ENCODE measurements at places on chromosomes 3 and 15.

DNA sequence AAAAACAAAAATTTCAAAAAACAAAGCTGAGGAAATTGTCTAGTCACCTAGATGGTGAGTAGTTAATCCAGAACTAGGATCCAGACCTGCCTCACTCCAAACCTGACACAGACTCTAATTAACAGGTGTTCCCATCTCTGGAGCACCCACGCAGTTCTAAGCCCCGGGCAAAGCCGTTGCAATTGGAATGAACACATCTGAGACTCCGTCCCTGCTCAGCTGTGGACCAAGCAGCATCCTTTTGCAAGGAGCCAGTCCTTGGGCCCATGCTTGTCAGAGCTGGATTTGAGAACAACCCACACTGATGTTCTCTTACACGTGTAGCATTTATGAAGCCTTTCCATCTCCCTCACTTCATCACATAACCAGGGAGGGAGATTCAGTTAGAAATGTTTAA is 54.8 kb downstream of the LMCD1 start:
- DNase-seq = no peak

DNA sequence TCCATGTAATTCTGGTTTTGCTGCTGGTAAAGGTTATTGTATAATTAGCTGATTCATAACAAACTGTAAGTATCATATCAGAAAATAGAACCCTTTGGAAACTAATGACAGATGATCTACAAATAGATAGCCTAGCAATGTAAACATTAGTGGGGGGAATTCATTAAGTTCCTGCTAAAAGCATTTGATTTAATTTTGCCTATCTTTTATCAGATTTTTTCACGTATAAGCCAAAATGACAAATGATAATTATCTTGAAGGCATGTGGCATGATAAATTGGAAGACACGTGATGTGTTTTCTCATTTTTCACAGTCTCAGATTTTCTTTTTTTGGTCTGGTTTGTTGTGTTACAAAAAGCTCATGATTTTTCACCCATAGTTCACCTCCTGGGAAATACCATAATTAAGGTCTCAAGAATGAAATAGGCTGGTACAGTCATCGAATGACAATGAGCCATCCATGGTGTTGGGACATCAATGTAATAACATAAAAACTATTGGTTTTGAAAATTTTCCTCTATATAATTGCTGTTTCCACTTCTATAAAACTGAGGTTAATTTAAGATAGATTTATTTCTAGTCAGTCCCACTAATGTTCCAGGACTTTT is 325.9 kb upstream of the TBL1XR1 start:
- no peak for DNase-seq

DNA sequence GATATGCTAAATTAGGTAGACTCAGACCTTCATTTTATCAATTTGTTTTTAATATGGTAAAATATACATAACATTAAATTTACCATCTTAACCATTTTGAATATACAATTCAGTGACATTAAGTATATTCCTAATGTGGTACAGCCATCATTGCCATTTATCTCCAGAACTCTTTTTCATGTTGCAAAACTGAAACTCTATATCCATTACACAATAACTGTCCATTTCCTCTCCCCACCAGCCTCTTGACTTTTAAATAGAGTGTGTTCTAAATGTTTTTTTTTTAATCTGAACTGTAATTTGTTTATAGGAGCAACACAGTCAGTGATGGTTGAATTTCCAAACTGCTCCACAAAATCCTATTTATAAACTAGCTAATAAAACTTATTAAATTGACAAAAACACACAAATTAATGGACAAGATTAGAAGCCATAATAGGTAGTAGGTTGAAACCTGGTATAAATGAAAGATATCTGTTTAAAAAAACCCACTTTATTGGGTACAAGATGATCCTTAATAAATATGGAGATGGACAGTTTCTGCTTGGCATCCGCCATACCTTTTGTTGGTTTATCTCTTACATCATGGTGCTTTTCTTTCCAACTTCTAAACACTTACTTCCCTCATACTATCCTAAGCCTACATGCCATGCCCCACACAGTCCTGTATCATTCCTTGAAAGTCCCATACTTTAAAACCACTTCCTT is 142.4 kb downstream of the ZPLD1 start:
- no peak for DNase-seq

DNA sequence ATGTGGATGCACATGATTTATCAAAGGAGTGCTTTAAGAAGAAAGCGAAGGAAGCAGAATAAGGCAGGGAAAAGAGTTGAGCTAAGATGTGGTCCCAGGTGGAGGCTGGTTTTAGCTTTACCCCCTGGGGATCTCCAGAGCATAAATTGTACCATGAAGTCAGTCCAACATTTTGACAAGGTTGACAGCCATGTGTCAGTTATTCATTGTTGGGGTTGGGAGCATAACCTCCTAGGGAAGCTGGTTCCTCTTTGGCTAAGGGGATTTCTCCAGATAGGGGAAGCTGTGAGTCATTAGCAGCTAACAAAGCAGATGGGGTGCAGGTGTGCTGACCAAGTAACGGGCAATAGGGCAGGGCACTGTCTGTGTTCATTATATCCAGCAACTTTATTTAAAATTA is 123.7 kb upstream of the IGSF10 start:
- no peak for DNase-seq

GRCh38 chr3:105473521-105474223 is 107.0 kb downstream of the ALCAM start:
- DNase-seq = peak; percentile 68

DNA sequence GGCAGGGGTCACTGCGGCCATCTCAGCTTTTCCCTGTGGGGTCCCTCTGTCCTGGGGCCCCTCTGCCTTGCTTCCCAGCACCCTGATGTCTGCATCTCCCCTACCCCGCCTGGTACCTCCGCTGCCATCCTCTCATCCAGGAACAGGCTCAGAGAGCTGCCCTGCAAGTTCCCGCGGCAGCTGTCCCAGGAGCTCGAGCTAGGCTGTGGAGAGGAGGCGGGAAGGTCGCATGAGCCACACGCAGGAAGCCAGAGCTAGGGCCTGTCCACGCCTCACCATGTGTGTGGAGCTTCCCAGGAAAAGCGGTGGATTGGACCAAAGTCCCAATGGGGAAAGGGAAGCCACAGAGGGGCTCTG is 12.5 kb downstream of the PLA2G4B start:
- no peak for DNase-seq
